ENCODE measurements at places on chromosomes 5 and 9.

GRCh38 chr5:55993013-55993412 is 1.8 kb downstream of the IL6ST start:
- DNase-seq: peak; percentile 89

DNA sequence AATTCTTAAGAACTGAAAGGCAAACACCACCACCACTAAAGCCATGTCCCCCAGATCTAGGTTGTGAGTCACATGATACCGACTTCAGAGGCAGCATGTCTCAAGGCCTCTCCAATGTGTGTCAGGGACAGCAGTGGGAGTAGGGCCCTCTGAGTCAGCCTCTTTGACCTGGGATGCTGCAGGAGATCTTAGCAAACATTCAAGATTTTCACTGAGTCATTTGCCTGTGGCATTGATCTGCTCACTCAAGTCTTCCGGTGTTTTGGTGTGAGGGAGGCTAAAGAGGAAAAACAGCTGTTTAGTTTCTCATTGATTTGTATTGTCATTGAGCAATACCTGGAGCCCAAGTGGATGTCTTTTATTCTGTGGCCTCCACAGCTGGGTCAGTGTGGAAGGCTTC is 36.1 kb downstream of the TMC1 start:
- no peak for DNase-seq

- DNase-seq: no peak
Measured at GRCh38 chr9:69923972-69924371, 103.4 kb downstream of the CFAP95 start.

- no peak for DNase-seq
Measured at GRCh38 chr9:117919538-117919937, 215.3 kb downstream of the TLR4 start.

- DNase-seq: no peak
Measured at GRCh38 chr9:136079916-136080246, 15.2 kb downstream of the NACC2 start.

DNA sequence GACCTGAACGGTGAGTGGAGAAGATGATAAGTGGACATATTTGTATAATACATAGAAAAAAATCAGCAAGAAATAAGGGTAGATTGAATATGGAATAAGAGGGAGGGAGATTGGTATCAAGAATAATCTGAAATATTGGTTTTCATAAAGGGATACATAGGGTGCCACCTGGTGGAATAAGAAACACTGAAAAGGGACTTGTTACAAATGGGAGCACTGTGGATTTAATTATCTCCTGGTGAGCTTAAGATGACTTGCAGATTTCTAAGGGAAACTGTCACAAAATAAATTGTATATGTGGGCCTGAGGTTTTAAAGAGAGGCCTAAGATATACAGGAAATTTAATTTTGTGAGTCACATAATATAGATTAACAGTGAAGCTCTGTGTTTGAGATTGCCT is 1403.5 kb upstream of the CDH18 start:
- no peak for DNase-seq

GRCh38 chr5:177452688-177453638 is 6.3 kb downstream of the PRR7 start:
- no peak for DNase-seq

Measured in pons (tissue), 1 donor.